Effector memory CD8-positive, alpha-beta T cell (primary cell): ENCODE measurements at places on chromosomes 7 and 10.

DNA sequence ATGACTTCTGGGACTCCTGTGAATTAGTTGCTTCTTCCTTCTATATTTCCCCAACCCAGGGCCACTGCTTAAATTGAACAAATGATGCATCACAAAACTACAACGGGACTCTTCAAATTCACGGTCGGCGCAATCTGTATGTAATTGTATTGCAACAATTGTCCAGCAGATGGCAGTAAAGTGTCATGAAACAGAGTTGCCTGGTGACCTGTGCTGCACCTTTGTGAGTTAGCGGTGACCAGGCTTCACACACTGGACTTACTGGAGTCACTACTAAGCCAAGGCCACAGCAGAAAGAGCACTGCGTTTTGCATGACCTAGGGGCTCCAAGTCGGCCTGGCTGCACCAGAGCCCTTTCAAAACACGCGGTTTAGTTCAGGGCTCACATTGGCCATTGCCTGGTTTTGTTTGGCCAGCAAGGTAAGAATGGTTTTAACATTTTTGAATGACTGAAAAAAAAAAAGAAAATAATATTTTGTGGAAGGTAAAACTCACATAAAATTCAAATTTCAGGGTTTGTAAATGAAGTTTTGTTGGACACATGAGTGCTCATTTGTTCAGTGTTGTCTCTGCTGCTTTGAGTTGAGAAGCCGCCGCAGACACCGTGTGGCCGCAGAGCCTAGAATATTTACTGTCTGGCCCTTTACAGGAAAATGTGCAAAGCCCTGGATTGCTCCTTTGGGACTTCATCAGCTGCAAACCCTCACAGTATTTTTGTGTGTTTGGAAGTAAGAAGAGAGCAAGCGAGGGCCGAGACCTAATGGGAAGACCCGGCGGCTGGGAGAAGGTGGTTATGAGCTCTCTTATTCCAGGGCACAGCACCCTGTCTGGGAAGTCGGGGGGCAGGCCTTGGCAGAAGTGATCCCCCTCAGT is 23.2 kb upstream of the ZNF32 start:
- no peaks in the 10 kb centered on the region for H3K4me1 ChIP-seq
- DNase-seq = peak; percentile 63
- H3K27ac ChIP-seq = no peak overlapping the region
- no peak overlapping the region for H3K4me3 ChIP-seq
- peaks cover 4% of the 10 kb centered on the region for H3K36me3 ChIP-seq

GRCh38 chr7:98110249-98111022 is 3.8 kb downstream of the LMTK2 start:
- peaks cover 9% of the 10 kb centered on the region for H3K36me3 ChIP-seq
- no peak overlapping the region for H3K4me3 ChIP-seq
- no peak for DNase-seq
- peaks cover 27% of the 10 kb centered on the region for H3K4me1 ChIP-seq
- no peaks in the 10 kb centered on the region for H3K27me3 ChIP-seq
- H3K27ac ChIP-seq = no peak overlapping the region

DNA sequence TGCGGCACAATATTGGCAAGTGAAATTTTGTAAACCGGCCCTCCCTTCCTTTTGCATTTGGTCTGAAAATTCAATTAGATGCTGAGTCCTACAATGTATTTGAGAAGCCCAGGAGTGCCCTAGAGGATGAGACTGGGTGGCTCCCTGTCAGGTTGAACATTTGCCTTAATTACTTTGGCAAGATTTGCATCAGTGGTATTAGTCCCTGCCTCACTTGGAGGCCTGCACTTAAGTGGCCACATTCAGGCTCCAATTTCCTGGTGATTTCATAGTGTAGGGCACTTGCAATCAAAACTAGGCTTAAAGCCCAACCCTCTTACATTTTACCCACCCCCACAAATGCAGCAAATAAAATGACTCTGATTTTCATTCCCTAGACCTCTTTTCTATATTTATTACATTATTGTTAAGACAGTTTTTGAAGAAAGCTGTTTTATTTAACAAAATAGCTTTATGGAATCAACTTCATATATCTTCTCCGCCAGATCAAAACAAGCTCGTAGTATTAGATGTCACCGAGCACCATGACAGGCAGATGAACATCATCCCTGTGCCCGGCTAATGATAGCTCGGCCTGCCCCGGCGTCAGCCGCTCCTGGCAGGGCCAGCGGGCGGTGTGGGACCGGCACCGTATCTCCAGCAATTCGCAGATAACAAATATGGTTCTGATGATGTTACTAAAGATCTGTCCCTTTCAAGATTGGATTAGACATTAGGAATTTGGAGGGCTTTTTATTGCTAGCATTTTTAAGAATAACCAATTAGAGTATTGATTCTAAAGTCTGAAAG is 73.6 kb downstream of the EGFR start:
- H3K27ac ChIP-seq = no peak overlapping the region
- no peak for DNase-seq
- H3K36me3 ChIP-seq = no peaks in the 10 kb centered on the region
- H3K4me3 ChIP-seq = no peak overlapping the region

GRCh38 chr7:47455872-47456185 is 126.1 kb downstream of the TNS3 start:
- DNase-seq = no peak
- H3K27me3 ChIP-seq = no peaks in the 10 kb centered on the region
- no peak overlapping the region for H3K27ac ChIP-seq
- no peak overlapping the region for H3K4me3 ChIP-seq
- no peaks in the 10 kb centered on the region for H3K4me1 ChIP-seq

DNA sequence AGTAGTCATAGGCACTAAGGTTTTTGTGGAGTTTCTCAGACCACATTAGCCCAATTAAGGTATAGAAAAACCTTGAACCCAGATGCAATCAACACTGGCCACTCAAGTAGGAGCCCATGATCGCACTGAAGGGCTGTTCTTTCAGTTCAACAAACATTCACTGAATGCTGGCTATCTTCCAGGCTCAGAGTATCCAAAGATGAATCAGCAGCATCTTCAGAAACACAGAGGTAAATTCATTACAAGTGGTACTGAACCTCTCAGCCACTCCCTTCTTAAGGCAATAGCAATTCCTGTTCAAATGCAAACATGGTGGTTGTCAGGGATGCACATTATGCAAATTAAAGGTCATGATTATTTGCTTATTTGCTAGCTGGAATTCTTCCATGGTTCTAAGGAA is 17.1 kb downstream of the KCNK18 start:
- peaks cover 12% of the 10 kb centered on the region for H3K4me1 ChIP-seq
- H3K27me3 ChIP-seq = peaks cover 78% of the 10 kb centered on the region
- H3K4me3 ChIP-seq = no peak overlapping the region
- no peak for DNase-seq
- H3K36me3 ChIP-seq = no peaks in the 10 kb centered on the region

- peaks cover 11% of the 10 kb centered on the region for H3K27me3 ChIP-seq
- H3K4me1 ChIP-seq = no peaks in the 10 kb centered on the region
- DNase-seq = no peak
- H3K4me3 ChIP-seq = no peak overlapping the region
- no peaks in the 10 kb centered on the region for H3K36me3 ChIP-seq
- H3K27ac ChIP-seq = no peak overlapping the region
Observed at GRCh38 chr10:59735296-59735695, 18.0 kb downstream of the MRLN start.

GRCh38 chr10:14859775-14860174 is 18.9 kb upstream of the SUV39H2 start:
- H3K27me3 ChIP-seq = no peaks in the 10 kb centered on the region
- H3K4me1 ChIP-seq = peaks cover 11% of the 10 kb centered on the region
- no peak for DNase-seq
- peak overlapping the region; percentile 76 for H3K27ac ChIP-seq
- H3K4me3 ChIP-seq = no peak overlapping the region

DNA sequence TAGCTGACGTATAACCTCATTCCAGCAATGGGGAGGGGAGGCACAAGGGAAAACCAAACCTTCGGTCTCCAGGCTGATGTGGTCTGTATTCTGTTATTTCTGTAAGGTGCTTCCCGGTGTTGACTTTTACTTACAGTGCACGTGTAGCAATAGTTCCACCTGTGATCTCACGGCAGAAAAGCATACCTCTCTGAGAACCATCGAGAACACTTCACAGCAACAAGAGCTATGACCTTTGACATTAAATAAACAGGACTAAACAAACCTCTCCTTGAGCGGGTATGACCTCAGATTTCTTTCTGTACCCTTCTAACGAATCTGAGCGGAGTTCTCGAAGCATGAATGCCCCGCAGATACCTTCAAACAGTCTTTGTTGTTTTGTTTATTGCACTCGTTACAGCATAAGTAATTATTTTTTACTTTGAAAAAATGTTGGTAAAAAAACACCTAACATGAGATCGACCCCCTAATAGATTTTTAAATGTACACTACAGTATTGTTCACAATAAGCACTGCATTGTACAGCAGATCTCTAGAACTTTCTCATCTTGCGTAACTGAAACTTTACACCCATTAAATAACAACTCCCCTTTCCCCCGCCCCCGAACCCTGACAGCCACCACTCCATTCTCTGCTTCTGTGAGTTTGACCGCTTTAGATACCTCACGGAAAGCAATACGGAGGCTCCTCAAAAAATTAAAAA is 282.3 kb downstream of the GATA3 start:
- no peak overlapping the region for H3K4me3 ChIP-seq
- no peak overlapping the region for H3K27ac ChIP-seq
- no peak for DNase-seq
- peaks cover 14% of the 10 kb centered on the region for H3K36me3 ChIP-seq
- no peaks in the 10 kb centered on the region for H3K27me3 ChIP-seq

DNA sequence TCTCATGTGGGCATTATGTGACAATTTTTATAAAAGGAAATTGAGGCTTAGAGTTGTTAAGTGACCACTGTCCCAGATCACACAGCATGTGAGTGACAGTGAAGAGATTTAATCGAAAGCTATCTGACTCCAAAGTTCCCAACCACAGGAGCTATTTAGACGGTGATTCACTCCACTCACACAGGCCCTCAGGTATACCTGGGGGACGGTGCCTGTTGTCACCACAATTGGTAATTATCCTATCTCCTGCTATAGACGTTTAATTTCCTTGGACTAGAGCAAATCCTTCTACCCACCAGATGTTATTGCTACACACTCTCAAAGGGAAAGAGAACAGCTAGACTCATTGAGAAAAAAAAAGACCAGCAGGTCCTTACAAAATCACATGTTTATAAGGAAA is 145.5 kb downstream of the KLF6 start:
- no peaks in the 10 kb centered on the region for H3K4me1 ChIP-seq
- H3K4me3 ChIP-seq = no peak overlapping the region
- no peaks in the 10 kb centered on the region for H3K36me3 ChIP-seq
- DNase-seq = no peak
- H3K27me3 ChIP-seq = peaks cover 5% of the 10 kb centered on the region

DNA sequence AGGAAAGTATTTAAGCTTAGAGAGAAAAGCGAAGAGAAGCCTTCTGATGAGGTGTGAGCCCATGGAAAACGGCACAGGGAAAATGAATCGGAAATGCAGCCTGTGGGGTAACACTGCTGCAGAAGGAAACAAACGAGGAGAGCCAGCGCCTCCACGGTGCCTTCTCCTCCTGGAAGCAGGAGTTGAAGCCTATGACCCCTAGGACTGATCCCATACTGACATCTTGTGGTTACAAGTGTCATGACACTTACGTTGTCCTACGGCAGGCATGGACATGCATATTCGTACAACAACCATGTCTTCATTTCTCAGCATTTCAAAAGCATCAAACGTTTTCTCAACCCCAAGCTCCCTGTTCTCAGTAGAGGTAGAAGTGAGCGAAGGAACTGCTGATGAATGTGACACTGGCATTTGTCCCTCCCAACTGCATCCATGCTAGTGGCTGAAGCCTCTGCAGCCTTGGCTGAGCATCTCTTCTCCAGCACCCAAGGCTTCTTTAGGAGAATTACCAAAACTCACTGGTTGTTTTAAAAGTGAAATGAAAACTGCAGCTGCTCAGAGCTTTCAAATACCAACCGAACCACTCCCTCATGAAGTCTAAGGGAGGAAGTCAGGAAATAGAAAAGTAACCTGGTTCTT is 160.2 kb downstream of the JAZF1 start:
- peak; percentile 41 for DNase-seq
- H3K36me3 ChIP-seq = peaks cover 2% of the 10 kb centered on the region
- H3K4me1 ChIP-seq = peaks cover 12% of the 10 kb centered on the region
- H3K27ac ChIP-seq = peak overlapping the region; percentile 36

GRCh38 chr10:22461891-22462290 is 116.6 kb downstream of the SPAG6 start:
- DNase-seq = no peak
- H3K27ac ChIP-seq = no peak overlapping the region
- no peaks in the 10 kb centered on the region for H3K36me3 ChIP-seq
- H3K4me3 ChIP-seq = no peak overlapping the region

GRCh38 chr10:34826221-34826620 is 11.1 kb upstream of the PARD3 start:
- DNase-seq = no peak
- no peak overlapping the region for H3K4me3 ChIP-seq
- peaks cover 33% of the 10 kb centered on the region for H3K27me3 ChIP-seq

- peaks cover 3% of the 10 kb centered on the region for H3K36me3 ChIP-seq
- H3K4me1 ChIP-seq = peaks cover 14% of the 10 kb centered on the region
- peaks cover 33% of the 10 kb centered on the region for H3K27me3 ChIP-seq
- DNase-seq = no peak
Observed at GRCh38 chr7:73851410-73852338, 9.3 kb upstream of the TMEM270 start.

GRCh38 chr10:114261076-114261475 is 22.0 kb downstream of the VWA2 start:
- H3K4me1 ChIP-seq = peaks cover 3% of the 10 kb centered on the region
- H3K4me3 ChIP-seq = no peak overlapping the region
- no peaks in the 10 kb centered on the region for H3K27me3 ChIP-seq
- DNase-seq = no peak
- no peak overlapping the region for H3K27ac ChIP-seq

- peaks cover 27% of the 10 kb centered on the region for H3K4me1 ChIP-seq
- no peak for DNase-seq
- peaks cover under 1% of the 10 kb centered on the region for H3K36me3 ChIP-seq
- H3K4me3 ChIP-seq = peak overlapping the region; percentile 80
Observed at GRCh38 chr7:151251328-151251688, 2.8 kb upstream of the SMARCD3 start.

DNA sequence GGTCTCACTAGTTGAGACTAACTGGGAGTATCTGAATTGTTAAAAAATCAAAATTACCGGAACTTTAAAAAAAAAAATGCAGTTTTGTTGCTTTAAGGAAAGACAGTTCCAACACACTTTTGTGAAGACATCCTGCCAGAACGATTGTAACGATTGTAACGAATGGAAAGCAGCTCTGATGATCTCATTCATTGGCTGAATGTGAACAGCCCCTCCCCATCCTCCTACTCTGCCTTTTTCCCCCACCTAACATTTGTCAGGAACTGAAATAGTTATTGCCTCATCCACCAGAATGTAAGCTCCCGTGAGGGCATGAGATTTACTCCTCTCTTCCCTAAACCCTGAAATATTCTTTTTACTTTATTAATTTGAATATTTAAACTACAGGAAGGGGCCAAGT is 23.1 kb upstream of the ZC3HAV1L start:
- peaks cover 24% of the 10 kb centered on the region for H3K4me1 ChIP-seq
- H3K36me3 ChIP-seq = peaks cover 100% of the 10 kb centered on the region

- H3K4me1 ChIP-seq = peaks cover 1% of the 10 kb centered on the region
- DNase-seq = no peak
- no peak overlapping the region for H3K27ac ChIP-seq
- H3K27me3 ChIP-seq = no peaks in the 10 kb centered on the region
- no peaks in the 10 kb centered on the region for H3K36me3 ChIP-seq
Observed at GRCh38 chr7:43575506-43575905, 7.4 kb upstream of the STK17A start.
